ENCODE measurements at places on chromosomes 2 and 18.

- no peak for DNase-seq
Measured at GRCh38 chr2:54966837-54967236, 83.4 kb downstream of the RTN4 start.

DNA sequence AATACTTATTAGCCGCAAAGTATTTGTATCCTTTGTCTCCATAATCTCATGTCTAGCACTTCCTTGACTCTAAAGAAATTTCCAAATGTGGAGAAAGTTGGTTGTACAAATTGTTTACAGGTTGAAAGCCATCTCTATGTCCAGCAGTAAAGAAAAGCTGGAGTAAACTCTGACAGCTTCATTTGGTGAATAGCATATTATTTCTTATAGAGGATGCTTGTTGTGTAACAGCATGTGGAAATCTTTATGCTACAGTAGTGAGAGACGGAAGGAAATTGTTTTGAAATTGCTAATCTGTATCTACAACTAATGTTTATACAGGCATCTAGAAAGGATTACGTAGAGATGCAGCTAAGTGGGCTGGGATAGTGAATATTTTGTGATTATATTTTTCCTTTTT, 78.5 kb downstream of the UGGT1 start:
- DNase-seq: no peak

GRCh38 chr2:109434351-109434750, 179.4 kb downstream of the SEPTIN10 start:
- DNase-seq: peak; percentile 72

- DNase-seq: no peak
Measured at GRCh38 chr2:101403745-101404144, 16.4 kb upstream of the CREG2 start.

GRCh38 chr2:109123586-109124201, 5.3 kb upstream of the SH3RF3 start:
- DNase-seq: peak; percentile 11

- DNase-seq: no peak
Measured at GRCh38 chr2:170122883-170123547, 54.9 kb upstream of the MYO3B start.

DNA sequence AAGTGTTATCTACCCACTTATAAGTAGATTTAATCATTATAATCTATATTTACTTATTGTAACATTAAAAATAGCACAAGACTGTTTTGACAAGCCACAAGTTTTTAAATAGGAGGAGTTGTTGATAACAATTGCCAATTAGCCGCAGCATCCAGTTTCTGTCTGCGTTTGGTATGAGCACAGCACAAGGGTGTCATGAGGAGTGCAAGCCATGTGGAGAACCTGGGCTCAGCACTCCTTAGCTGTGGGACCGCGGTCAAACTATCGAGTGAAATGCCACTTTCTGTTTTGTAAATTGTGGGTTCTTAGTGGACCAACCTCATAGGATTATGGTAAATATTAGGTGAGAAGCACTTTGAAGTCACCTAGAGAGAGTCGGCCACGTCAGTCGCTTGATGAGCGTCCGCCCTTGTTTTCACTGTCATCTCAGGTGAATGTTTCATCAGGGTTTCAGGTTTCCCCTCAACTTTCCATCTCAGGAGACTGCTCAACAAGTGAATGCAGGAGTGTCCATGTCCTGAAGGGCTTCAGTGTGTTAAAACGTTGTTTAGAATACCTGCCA, 294.5 kb downstream of the ZNF407 start:
- no peak for DNase-seq

DNA sequence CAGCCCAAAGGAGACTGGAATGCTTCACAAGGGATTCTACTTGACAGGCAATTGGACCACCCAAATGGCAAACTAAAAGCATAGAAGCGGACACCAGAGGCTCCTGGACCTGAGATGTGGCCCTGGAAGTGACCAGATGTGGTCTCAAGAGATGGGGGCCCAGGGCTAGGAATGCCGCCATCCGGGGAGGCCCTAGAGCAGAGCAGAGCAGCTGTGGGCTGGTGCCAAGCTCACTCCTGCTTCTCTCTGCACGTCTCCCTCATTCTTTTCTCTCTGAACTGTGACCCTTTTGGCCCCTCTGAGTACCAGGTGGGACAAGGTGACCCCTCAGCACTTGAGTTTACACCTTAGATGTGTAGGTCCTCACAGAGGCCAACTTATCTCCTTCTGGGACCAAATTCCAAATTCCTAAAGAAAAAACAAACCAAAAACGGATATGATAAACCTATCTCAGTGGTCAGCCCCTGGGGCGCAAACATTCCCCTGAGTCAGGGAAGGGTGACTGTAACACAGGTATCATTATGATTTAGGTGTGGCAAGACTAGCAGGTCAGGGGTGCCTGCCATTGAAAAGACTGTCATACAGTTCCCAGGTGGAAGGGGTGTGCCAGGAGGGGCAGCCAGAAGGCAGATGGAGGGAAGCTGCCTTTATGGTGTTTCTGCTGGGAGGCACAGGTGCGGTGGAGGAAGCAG, 6.5 kb upstream of the IL1R2 start:
- no peak for DNase-seq

GRCh38 chr2:41853427-41854191, 194.2 kb upstream of the PKDCC start:
- DNase-seq: no peak

GRCh38 chr2:40126006-40126405, 325.9 kb downstream of the SLC8A1 start:
- DNase-seq: no peak

DNA sequence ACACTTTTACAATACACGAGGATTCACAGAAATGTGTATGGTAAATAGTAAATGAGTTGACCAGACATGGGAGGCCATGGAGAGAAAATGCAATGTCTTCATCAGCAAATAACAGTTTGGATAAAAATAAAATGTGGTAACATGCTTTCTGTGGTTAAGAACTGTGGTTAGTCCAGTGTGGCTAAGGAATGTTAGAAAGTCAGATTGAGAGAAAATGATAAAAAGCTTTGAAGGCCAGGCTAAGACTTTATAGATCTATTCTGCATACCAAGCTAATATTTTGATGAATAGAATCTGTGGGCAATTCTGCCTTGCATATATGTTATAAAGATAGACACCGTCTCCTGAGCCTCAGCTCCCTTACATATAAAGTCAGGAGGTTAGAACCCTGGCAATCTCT, 215.9 kb downstream of the SOX11 start:
- no peak for DNase-seq

DNA sequence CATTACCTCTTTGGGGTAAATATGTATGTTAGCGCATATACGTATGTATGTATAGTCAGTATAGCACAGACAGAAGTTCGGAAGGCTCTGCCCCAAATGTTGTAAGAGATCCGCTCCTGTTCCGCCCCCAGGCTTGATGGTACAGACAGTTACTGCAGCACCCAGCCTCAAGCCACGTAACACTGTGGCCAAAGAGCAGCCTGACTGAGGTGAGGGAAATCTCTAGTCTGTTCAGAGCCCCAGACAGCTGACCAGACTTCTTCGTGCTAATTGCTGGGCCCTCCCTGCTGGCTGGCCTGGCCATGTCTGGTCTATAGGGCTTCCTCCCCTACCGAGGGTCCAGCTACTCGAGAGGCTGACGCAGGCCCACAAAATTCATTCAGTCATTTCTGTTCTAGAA, 7.8 kb downstream of the CRACDL start:
- no peak for DNase-seq

DNA sequence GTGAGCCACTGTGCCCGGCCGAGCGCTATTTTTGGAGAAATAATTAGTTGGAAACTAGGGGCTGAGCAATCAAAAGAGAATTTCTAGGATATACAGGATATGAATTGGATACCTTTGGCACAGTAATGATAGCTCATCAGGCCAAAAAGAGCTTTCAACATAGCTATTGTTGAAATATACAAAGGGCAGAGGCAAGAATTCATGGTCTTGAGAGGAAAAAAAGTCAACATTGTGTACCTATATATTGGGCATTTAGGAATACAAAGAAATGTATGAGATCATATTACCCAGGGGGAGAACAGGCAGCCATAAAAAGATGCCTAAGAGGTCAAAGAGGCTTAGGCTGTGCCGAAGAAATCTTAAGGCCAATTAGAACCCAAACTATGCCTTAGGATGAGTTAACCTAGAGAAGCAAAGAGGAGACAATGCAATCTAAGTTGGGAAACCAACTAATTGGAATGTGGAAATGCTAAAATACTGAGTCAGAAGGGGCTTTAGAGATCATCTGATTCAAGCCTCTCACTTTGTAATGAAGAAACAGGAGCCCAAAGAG, 99.0 kb downstream of the RBBP8 start:
- DNase-seq: no peak

DNA sequence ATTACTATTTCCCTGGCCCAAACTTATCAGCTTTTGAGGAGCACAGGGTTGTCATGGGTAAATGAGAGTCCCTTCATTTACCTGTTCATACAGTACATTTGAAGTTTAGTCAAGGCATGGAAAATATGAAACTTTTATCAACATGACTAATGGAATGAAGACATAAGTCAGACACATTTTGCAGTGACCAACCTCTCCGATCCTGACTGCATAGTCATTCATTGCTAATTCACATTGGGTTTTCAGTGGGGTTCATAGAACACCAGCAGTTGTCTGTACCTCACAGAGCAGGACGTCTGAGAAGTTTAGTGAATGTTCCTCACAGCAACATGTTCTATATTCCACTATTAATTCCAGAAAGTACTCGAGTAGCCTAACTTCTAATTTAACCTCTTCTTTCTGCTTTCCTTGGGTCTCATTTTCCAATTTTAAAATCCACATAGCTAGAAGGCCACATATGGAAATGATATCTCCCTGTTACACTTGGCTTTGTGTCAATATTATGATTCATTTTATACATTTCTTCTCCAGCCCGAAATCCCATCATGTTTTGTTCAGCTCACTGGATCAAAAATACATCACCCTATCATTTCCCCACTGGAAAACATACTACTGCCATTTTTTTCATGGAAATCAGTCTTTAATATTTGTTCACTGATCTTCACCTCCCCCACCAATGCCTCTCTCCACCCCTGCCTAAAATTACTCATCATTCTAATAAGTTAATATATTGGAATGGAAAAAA, 65.9 kb downstream of the CDH20 start:
- no peak for DNase-seq

DNA sequence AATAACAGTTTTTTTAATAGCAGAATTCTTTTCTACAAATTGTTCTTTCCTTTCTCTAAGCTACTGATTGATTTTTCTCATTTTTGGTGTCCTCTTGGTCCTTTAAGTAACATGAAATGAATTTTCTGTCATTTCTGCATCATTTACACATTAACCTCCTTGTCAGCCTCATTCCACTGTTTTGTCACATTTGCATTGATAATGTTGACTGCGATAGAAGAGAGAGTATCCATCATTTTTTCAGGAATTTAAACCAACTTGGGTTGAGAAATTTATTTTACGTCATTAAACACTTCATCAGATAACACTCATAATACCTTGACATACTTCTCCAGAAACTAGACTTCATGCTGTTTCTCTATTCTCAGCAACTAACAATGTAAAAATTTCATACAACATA, 422.2 kb downstream of the LRRTM4 start:
- DNase-seq: no peak

GRCh38 chr2:86136141-86136540, 30.1 kb downstream of the PTCD3 start:
- no peak for DNase-seq

- DNase-seq: no peak
Measured at GRCh38 chr2:162070228-162070936, 3.6 kb downstream of the DPP4 start.

GRCh38 chr2:59892398-59892797, 661.1 kb downstream of the BCL11A start:
- no peak for DNase-seq

DNA sequence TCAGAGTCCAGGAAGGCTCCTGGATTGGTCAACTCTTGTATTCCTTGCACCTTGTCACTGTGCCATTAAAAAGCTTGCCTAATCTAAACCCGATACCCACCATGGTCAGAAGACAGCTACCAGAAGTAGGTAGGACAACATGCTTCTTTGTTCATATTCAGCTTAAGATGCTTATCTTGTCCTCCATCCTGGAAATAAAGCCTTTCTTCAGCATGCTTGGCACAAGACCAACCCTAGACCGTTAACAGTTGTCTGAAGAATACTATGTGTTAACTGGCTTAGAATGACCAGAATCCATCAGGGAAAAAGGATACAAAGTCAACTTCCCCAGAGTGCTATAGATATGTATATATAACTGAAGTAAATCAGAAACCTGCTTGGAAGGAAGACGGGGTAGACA, 193.9 kb downstream of the ZRANB3 start:
- no peak for DNase-seq

- no peak for DNase-seq
Measured at GRCh38 chr2:100283724-100284501, 38.4 kb downstream of the LONRF2 start.

- no peak for DNase-seq
Measured at GRCh38 chr2:96296925-96297324, 8.4 kb downstream of the SNRNP200 start.

DNA sequence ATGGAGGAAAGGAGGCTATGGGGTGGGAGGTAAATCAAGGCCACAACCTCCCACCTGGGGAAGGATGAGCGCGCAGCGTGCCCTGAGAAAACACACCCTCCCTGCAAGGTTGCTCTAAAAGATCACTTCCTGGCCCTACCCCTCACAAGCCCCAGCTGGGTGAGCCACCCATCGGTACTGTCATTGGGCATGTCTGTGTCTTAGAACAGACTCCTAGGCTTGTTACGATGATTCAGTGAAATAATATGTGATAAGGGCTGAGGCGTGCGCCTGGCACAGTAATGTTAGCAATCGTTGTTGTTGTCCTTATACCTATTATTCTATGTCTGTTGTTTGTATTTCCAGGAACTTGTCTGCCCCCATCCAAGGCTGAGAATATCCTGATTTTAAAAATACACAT, 175.1 kb downstream of the ZFP36L2 start:
- no peak for DNase-seq
